ENCODE measurements at places on chromosomes 11 and 22.

DNA sequence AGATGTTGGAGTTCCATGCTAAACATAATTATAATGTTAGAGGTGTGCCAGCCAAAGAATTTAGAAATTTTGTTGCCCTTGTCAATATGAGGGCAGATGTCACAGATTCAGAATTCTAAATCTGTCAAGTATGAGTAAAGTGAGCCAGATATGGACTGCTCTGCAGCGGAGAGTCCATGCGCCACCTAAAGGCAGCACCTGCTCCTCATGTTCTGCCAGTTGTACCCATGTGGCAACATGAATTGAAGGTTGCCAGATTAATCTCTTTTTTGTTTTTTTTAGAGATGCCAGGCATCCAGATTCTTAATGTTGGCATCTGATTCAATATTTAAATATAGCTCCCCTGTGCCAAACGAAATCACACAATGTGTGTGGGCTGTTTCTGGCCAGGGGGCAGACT, 678.6 kb upstream of the ANO5 start:
- peak; percentile 68 for DNase-seq

DNA sequence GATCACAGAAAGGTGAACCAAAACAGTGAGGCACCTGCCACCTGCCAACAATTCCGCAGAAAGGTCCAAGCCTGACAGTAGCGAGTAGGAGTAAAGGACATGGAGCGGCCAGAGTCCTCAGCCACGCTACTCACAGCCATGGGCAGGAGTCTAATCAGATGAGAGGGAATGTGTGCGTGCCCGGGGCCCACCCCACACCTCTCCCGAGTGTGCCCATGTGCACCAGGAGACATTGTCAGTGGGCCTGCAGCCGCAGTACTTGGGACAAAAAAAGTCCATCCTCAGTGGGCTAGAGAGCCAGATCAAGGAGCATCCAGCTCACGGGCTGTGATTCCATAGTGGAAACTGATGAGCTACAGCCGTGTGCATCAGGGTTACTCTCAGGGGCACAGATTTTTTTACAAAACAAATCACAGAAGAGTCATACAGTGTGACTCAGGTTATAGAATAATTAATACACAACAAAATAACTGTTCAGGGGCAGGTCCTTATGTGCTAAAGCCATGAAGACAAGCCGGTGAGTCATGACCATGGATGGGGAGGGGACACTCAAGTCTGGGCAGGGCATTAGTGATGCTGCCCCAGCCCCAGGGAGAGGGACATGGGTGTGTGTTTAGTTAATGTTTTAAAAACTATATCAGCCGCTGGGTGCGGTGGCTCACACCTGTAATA, 12.0 kb downstream of the SART1 start:
- DNase-seq = no peak

- no peak for DNase-seq
Measured at GRCh38 chr11:13140873-13141655, 131.9 kb downstream of the RASSF10 start.

GRCh38 chr11:121304759-121305158, 12.2 kb downstream of the SC5D start:
- DNase-seq = no peak

DNA sequence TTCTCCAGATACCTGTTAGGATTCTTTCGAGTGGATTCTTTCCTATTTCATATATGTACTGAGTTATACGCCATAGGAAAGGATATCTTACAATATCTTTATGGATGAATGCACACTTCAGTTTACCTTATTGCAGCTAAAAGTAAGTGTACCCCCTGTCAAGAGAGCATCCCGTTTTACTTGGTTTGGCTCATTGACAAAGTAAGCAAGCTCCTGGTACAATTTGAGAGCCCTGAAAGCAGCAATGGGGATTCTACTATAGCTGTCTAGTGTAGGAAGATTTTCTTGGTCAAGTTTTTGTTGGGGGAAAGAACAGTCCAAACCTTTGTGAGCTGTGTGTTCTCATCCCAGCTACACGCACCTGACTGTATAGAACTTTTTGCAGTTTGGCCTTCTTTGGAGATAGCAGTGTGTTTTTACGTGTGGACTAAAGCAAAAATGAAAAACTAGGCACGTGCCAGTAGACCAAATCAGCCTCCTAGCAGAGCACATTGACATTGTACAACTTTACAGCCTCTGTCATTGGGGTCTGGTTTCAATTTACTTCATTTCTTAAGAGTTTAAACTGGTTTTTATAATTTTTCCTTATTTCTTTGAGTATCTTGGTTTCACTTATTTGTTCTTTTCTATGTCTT, 44.0 kb downstream of the PPP6R3 start:
- DNase-seq = no peak

DNA sequence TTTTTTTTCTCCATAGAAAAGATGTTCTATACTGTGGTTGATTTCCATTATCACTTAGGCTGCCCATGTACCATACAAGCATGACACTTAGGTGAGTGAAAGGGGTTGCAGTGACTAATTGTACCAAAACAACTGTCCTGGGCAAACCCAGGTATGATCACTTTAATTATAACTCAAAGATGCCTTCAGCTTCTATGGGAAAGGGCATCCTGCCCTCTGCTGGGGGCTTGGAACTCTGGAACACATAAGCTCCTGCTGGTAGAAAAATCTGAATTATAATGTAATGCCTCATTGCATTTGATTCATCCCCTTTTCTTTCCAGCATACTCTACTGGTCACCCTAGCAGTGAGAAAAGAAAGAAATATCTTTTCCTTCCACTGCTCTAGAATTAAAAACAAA, 206.3 kb downstream of the DDX10 start:
- DNase-seq = peak; percentile 67

GRCh38 chr11:66012946-66013761, 1.3 kb downstream of the CST6 start:
- peak; percentile 57 for DNase-seq

DNA sequence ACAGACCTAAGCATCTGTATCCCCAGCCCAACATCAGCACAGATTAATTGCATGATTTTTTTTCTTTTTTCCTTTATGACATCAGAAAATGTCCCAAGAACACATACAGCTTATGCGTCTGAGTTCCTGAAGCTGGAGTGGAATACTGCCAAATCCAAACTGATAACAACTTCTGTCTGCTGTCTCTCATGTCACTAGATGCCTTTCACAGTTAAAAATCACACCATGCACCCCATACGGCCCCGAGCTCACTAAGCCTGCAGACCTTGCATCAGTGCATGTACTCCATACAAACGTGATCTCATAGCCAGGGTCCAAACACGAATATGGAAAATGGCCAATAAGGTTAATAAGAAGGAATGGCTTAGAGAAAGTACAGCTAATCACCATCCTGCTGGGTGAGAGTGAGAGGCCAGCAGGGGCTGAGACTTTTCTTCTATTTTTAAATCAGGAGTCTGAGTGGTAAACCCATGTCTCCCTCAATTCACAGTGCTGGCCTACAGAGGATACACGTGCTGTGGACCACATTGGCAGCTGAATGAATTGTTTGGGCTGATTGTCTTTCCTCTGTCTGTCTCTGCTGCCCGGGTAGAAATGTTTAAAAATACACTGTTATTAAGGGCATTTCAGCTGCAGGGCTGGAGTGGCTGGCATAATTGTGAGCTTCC, 350.6 kb upstream of the RAG2 start:
- DNase-seq = no peak

- DNase-seq = peak; percentile 75
Measured at GRCh38 chr22:41229730-41230400, 10.9 kb downstream of the CHADL start.
